ENCODE measurements at places on chromosomes 2 and 18.

- DNase-seq: no peak
These were observed 133.5 kb downstream of the SPTBN1 start for GRCh38 chr2:54589340-54590215.

DNA sequence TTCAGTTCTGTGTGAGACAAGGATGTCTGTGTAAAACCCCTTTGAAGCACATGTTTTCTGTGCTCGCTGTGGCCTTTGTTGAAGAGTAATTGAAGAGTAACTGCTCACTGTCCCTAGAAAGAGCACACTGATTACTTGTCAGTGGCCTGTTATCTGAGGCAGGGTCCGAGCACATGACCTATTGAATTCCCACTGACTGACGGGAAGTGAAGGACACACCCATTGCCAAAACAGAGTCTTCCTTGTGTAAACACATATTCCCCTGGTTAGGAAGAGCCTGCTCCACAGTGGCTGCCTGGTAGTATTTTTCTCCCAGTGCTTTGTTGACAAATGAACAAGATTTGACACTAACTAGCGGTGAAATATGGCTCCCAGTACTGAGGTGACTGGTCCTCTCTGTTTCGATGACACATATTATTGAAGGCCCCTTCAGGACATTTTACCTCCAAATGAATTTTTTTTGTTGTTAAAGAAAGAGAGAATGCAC is 148.5 kb upstream of the GYPC start:
- no peak for DNase-seq

GRCh38 chr18:23155537-23155936 is 20.3 kb downstream of the CABLES1 start:
- no peak for DNase-seq

DNA sequence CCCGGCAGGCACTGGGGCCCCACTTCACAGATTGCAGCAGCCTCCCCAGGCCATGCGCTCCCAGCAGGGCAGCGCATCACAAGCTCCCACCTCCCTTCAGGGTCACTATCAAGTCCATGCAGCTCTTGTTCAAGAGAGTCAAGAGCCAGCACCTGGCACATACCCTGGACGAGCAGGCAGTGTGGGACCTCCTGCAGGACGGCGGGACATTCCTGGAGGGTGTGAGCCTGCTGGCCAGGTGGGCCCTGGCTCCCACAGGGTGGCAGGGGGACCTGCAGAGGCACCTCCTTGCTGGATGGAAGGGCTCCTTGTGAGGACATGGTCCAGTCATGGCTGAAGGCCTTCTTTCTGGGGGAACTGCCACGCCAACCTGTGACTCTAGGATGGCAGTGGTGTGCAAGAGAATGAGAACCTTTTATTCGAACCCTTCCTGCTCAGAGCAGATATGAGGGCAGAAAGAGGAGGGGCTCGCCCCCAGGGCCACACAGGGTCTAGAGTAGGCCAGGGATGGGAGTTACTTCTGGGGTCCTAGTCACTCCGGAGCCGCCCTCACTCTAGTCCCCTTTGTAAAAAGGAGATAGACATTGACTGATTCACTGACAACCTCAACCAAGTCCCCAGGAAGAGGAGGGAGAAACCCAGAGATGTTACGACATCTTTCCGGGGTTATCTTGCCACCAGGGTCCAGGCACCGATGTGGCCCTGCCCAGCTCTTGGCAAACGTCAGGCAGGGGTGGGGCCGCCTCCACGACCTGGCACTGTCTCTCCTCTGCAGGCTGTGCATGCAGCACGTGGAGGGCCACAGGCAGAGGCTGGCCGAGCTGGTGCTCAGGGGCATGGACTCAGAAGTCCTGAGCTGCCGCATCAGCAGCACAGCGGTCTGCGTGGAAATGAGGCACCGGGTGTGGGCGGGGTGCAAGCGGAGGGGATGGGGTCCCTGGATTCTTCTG is 31.3 kb downstream of the HJURP start:
- no peak for DNase-seq

DNA sequence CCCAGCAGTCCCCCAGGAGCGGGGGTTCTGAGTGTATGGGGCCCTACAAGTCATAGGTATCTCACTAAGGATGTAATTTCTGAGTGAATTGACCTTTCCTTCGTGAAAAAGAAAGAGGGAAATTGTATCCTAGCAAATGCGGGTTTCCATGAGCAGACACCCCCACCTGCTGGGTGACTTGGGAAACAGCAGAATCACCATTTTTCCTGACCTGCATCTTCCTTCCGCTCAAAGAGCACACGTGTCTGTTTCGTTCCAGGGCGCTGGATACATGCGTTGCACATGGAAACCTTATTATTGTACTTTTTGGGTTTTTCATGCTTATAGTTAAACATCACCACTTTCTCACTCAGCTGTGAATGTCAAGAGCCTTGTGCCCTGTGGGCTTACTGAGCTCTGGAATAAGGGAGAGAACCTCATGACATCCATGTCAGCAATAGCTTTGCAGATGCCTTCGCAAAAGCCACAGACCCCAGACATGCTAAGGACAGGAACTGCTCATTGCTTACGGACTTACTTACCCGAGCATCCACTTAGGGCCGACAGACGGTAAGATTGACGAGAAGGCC is 132.8 kb downstream of the TPO start:
- no peak for DNase-seq

DNA sequence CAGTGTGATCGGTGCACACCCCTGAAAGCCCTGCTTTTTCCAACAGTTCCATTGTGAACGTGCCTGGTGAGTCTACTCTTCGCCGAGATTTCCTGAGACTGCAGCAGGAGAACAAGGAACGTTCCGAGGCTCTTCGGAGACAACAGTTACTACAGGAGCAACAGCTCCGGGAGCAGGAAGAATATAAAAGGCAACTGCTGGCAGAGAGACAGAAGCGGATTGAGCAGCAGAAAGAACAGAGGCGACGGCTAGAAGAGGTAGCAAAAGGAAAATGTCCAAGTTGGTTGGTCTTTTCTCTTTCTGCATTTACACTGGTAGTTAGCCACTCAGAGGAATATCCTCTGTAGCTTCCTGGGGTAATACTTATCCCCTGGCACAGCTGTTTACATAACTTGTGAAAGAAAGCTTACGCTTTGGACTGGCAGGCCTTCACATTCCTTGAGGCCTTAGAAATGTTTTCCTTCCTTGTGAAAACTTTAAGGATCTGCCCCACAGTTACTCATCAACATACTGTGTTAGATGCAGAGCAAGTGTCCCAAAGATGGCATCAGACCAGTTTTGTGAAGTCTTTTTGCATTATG is 146.6 kb downstream of the MAP4K4 start:
- DNase-seq: no peak

- no peak for DNase-seq
These were observed 53.5 kb upstream of the SPOPL start for GRCh38 chr2:138447889-138448570.

DNA sequence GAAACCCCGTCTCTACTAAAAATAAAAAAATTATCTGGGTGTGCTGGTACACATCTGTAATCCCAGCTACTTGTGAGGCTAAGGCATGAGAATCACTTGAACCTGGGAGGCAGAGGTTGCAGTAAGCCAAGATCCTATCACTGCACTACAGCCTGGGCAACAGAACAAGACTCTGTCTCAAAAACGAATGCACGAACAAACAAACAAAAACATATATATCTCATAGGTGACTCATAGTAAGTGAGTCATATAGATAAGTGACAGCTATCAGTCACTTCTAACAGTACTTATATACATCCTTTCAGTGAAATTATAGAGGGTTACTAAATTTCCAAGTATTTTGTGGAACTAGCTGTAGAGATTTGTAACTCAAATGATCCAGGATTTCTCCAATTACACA is 127.3 kb upstream of the FIGN start:
- no peak for DNase-seq

- DNase-seq: no peak
These were observed 29.8 kb upstream of the TBR1 start for GRCh38 chr2:161386228-161386824.

DNA sequence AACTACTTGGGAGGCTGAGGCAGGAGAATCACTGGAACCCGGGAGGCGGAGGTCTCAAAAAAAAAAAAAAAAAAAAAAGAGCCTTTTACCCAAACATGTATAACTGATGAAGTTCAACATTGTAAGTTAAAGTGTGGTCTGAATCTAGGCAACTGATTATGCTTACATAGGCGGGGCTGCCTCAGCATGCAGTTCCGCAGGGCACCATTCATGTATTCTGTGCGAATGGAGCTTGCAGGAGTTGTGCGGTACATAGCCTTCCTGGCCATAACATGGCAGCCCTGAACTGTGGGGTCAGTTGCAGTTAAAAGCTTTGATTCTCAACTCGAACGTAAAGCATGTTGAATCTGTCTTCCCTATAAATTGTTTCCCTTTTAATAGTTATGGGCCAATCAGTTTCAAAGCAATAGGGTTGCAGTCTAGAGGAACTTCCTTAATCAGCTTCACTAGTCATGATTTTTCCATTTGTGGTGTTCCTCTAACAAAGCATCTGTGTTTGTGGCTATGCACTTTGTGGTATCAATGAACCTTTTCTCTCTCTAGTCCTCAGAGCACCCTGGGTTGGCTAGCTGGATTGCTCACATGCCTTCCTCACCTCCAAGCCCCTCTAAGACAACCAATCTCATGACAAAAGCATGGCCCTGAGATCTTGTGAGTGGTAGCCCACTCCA is 30.6 kb upstream of the CEP68 start:
- DNase-seq: no peak

GRCh38 chr18:53862921-53863320 is 361.5 kb downstream of the MBD2 start:
- no peak for DNase-seq

GRCh38 chr2:18047213-18047611 is 168.7 kb downstream of the KCNS3 start:
- no peak for DNase-seq
